ENCODE measurements at places on chromosomes 4 and X.

- DNase-seq: no peak
Observed at GRCh38 chrX:42678133-42678532, 99.8 kb downstream of the PPP1R2C start.

GRCh38 chr4:171812665-171813525 is at the start of gene GALNTL6:
Gene GALNTL6 (plus strand): TSS chr4:171813404.
- DNase-seq: no peak

DNA sequence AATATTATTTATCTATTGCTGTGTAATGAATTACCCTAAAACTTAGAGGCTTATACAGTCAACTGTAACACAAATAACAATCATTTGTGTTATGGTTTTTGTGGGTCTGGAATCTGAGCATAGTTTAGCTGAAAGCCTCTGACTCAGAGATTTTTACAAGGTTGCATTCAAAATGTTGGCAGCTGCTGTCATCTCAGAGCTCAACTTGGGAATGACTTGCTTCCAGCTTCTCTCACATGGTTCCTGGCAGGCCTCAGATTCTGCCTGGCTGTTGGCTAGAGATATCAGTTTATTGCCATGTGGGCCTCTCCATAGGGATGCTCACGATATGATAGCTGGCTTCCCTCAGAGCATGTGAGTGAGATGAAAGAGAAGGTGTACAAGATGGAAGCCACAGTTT is 70.2 kb upstream of the BRWD3 start:
- DNase-seq: no peak

DNA sequence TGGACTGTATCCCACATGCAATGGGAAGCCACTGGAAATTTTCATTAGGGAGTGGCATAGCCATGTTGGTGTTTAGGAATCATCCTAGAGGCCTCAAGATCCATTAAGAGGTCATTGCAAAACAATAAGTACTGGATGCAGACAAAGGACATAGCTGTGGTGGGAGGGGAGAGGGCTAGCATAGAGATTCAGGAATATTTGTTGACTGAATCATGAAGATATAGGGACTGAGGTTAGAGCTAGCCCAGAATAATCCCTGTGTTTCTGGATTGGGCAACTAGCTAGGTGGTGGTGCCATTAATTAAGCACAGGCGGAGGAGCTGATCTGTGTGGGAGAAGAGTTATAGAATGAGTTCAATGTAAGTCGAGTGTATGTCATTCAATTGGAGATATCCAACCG is 135.0 kb downstream of the RAB28 start:
- no peak for DNase-seq

DNA sequence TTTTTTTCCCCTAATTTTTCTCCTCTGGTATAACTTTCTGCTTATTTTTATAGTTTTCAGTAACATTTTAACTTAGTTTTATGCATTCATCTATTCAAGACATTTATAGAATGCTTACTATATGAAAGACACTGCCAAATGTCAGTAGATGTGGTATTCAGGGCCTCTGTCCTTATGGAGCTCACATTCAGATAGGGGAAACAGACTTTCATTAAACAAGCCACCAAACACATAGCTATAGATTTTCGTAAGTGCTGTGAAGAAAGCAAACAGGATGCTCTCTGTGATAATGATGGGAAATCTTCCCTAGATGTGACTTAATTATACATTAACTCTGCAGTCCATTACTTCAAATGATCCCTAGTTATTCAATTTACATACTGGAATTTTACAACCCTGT is 362.0 kb upstream of the FTHL17 start:
- DNase-seq: no peak

- DNase-seq: peak; percentile 11
Observed at GRCh38 chrX:1537031-1537715, at the start of gene P2RY8. Gene P2RY8 (minus strand): TSS chrX:1537185. CDS start chrX:1466558, 70,627 bp downstream.

GRCh38 chr4:4641661-4642495 is 100.0 kb upstream of the STX18 start:
- no peak for DNase-seq
